ENCODE measurements at places on chromosomes 12 and 14.

DNA sequence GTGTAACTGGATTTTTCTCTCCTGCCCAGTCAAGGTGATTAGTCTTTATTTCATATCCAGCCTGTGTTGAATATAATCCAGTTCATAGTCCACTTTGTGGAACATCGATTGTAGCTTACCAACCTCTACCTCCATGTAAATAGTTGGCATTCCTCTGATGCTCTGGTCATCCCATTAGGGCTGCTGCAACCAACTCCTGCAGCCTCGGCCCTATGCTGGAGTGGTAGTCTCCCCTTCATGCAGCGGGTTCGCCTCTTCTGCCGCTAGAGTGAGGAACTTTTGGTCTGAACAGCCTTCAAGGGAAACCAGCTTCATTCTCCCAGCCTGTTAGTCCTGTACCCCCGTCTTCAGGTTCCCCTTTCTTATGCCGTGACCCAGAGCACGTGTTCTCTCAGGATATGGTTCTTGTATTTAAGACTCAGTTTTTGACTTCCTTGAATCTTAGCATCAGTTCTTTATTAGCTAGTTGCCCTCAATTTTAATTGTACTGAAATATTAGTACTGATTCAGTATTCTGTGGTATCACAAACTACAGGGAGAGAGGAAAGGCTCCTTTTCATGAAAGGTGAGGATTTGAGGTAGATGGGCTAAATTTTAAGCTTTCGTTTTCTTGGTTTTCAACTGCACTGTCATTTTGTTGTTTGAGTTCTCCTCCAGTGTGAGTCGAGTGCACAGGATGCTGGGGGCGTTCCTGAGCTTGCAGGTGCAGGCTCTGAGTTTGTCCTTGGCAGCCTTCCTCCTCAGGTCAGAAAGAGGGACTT is 33.2 kb downstream of the ZNF664 start:
- DNase-seq = peak; percentile 38

GRCh38 chr14:48731260-48731659 is 854.9 kb downstream of the RPS29 start:
- no peak for DNase-seq

DNA sequence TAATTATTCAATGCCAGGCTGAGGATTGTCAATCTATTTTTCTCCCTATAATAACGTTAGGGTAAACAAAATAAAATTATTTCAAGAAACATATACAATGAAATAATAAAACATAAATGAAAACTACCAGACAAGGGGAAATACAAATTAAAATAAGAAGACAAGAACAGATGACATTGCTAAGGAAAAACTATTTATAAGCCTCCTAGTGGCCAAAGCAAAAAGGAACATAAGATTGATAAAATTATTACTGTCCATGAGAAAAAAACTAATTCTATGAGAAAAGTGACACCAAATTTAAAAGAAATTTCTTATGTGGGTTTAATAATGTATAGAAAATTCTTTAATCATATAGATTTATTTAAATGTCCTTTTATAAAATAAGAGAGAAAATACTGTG is 294.7 kb downstream of the TTC6 start:
- no peak for DNase-seq

- no peak for DNase-seq
These were observed 13.1 kb upstream of the RIN3 start for GRCh38 chr14:92500491-92500941.

DNA sequence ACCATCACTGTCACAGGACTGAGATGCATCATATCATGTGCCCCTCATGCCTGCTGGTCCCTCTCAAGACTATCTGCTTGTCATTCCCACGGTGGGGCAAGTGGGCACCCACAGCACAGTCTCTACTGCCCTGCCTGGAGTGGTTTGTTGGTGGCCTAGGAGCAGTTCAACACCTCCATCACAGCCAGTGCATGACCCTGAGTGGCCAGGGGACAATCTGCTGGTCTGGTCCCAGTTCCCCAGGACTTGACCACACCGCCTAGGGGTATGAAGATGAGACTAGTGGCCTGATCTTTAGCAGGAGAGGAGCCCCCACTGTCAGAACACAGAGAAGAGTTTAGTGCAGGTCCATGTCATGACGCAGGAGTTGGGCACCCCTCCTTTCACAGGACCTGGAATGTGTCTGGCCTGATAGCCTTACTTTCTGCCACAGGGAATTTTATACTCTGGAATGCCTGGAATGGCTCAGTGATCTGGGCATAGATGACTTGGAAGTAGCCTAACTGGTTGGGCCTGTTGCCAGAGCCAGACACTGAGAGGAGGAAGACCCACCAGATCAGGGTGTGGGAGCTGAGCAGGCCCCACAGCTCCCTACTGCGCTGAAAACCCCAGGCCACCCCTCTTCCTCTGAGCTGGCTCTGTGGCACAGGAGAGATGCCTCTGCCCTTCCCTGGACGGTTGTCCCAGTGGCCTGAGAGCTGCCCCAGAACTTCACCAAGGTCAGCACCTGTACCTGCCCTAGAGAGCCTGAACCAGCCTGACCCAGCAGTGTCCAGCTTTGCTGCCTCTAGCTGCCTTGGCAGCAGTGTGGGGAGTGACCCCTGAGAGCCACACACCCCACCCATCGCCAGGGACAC is 83.3 kb downstream of the PUS7L start:
- no peak for DNase-seq

DNA sequence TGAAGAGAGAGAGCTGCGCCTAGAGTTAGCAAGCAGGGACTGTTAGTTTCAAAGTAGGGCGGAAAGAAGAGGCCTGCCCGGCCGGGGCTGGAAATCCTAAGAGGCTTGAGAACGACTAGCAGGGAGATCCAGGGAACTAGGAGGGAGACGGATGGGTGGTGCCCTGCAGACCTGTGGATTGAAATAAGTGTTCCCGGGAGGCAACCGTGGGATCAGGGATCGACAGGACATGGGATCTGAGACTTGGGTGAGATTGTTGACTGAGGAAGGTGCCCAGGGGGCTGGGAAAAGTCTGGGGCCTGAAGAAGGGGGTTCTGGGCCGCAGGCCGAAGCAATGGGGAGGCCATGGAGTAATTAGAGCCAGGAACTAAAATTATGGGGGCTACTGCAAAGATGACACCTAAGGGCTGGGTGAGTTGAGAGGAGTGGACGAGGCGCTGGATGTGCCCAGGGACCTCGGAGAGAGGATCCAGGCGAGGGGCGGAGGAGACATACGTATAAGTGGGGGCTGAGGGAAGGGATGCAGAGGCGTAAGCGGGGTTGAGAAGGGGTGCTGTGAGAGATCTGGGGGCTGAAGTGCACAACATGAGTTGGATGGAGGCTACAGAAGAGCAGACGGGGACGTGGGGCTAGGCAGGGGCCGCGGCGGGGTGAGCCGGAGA is 635 bp downstream of the LTA4H start:
- DNase-seq = no peak

DNA sequence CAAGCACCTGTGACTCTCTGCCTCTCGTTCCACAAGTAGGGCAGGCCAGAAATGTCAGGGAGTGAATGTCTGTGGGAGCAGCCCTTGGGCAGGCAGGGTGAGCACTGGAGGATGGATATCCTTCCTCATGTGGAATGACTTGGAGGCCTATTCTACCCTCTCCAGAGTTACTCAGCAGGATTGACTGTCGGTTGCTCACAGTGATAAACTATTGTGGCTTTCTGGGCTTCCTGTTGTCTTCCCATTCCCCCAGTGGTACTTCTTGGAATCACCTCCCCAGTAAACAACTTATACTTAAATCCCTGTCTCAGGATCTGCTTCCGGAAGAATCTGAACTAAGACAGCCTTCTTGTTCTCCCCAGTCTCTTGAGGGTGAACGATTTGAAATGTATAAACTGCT is 79.6 kb upstream of the MANSC4 start:
- no peak for DNase-seq

GRCh38 chr14:20848955-20849570 is 42.1 kb upstream of the RNASE3 start:
- DNase-seq = no peak

DNA sequence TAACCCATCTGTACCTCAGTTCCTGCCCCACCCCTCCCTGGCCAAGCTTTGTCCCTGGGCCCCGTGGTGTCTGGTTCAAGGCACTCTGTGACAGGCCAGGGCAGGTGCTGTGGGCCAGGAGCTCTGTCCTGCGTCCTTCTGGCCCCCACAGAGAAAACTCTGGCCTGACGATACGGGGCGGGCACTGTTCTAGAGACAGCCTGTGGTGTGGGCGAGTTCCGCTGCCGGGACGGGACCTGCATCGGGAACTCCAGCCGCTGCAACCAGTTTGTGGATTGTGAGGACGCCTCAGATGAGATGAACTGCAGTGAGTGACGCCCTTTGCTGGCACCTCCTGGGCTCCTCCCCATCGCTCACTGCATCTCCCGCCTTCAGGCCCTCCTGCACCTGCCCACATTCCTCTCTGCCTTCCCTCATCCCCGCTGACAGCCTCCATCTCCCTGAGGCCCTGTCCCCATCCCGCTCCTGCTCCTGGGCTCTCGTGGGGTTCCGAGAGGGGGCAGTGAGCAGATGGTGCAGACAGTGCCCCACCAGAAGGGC is 22.8 kb upstream of the NXPH4 start:
- DNase-seq = no peak

GRCh38 chr14:104752423-104752734 is 568 bp upstream of the SIVA1 start:
- no peak for DNase-seq

DNA sequence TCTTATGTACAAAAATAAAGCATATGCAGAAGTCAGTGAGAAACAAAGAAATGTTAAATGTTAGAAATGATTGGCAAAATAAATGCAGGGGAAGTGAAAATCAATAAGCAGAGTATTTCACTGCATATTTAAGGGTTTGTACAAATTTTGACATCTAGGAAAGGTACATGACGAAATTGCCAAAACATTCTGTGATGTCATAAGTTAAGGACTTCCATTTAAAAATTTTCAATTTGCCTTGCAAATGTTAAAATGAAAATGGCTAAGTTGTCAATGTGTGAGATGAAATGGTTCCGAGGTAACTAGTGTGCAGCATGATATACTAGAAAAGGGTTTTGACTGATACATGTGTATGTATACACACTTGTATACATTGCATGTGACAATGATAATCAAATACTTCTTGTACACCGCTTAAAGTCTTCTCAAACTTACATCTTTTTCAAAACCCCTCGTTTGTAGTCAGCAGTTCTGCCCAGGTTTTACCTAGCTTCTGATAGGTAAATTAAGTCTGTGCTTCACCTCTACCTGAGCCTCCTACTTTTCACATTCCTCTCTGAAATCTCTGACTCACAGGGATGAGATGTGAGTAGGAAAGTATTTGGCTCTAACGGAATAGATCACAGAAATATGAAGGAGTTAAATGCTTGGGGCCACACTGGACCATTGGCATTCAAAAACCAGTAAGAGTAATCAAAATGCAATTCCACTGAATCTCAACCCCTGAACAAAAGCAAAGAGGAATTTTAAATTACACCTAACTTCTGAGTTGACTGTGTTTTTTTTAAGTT is 442.4 kb upstream of the FOXG1 start:
- no peak for DNase-seq

DNA sequence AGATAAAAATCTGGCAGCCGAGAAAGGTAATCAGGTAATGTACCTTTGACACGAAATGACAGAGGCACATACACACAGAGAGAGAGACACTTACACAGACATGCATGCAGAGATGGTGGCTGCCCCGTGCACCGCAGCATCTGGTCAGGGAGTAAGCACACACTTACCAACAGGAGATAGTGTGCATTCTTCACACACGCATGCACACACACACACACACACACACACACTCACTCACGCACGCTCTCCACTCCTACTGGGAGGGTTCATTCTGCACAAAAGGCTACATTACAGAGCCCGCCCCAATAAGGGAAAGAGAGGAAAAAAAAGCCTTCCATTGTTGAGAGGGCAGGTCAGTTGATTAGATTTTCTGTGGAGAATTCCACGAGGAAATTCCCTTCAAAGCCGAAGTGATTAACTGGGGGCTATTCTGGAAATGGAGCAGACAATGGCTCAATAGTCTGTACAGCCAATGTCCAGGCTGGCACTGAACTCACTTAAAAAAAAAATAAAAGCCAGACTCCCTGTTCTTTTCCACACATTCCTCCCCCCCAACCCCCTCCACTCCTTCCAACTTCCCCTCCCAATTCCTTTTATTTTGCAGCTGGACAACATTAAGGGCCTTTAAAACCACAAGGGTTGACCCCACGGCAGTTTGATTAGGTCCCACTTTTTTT is 1.4 kb upstream of the SOX5 start:
- no peak for DNase-seq

GRCh38 chr12:24270464-24270863 is 321.0 kb upstream of the SOX5 start:
- no peak for DNase-seq

DNA sequence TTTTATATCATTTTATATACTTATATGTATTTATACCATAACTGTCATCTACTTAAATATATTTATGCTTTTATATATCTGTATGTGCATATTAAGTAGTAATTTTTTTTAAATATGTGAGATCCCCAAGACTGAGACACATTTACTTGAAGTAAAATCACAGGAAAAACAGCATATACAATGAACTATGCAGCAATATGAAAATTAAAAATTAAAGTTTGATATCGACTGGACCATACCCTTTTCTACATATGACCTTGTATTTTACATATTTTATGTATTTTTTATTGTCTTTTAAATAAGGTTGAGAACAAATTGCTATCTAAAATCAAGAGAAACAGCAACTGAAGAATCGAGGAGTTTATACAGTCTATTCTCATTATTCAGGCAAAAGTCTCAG is 50.0 kb downstream of the TSPAN19 start:
- no peak for DNase-seq

GRCh38 chr12:44874981-44875416 is 1.1 kb downstream of the NELL2 start:
- peak; percentile 4 for DNase-seq

- no peak for DNase-seq
These were observed 153.6 kb upstream of the C14orf180 start for GRCh38 chr14:104425763-104426646.

GRCh38 chr12:46771268-46771827 is 54.4 kb downstream of the SLC38A4 start:
- no peak for DNase-seq

DNA sequence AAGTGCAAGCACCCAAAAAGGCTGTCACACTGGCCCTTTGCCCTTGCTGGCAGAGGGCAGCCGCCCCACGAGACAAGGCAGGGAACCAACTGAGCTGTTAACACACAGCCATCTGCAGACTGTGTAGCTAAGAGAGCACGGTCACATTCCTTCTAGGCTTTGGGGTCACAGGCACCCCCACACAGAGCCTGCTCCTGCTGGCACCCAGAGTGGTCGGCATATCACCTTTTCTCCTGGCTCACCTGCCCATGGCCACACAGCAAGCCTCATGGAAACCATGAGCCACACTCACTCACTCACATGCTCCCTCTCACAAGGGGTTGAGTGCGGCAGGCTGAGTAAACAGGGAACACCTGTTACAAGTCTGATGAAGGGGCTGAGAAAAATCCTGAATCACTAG is 214.5 kb downstream of the PCNX1 start:
- DNase-seq = no peak

- no peak for DNase-seq
These were observed 387 bp upstream of the GSC start for GRCh38 chr14:94770251-94770749.

- DNase-seq = no peak
These were observed 174.5 kb downstream of the KTN1 start for GRCh38 chr14:55754471-55754870.

- DNase-seq = no peak
These were observed 22.5 kb downstream of the SH2B3 start for GRCh38 chr12:111428081-111428727.
